Hypothalamus (tissue), 51 donors: ENCODE measurements at places on chromosomes 12 and 14.

DNA sequence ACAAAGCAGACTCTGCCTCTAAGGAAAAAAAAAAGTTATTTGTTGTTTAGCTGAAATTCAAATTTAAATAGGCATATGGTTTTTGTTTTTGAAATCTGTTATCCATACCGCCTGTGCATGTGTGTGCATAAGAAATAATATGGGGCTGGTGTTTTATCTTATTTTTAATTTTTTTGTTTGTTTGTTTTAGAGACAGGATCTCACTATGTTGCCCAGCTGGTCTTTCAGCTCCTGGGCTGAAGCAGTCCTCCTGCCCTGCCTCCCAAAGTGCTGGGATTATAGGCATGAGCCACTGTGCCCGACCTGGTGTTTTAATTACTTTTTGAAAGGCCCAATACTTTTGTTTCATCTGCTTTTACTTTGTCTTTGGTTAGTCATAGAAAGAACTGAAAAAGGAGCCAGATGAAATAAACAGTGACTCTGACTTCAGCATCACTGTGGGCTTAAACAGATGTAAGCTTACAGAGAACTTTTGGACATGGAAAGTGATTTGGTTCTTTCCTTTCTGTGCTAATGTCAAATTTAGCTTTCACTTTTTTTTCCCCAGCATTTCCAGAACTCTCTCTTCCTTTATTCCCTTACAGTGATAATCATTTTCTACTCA is 37.2 kb downstream of the SUPT16H start:
- no peak for DNase-seq

DNA sequence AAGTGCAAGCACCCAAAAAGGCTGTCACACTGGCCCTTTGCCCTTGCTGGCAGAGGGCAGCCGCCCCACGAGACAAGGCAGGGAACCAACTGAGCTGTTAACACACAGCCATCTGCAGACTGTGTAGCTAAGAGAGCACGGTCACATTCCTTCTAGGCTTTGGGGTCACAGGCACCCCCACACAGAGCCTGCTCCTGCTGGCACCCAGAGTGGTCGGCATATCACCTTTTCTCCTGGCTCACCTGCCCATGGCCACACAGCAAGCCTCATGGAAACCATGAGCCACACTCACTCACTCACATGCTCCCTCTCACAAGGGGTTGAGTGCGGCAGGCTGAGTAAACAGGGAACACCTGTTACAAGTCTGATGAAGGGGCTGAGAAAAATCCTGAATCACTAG is 214.5 kb downstream of the PCNX1 start:
- DNase-seq, result no peak

- no peak for DNase-seq
These were observed 27.1 kb downstream of the SLC11A2 start for GRCh38 chr12:50999093-50999492.

DNA sequence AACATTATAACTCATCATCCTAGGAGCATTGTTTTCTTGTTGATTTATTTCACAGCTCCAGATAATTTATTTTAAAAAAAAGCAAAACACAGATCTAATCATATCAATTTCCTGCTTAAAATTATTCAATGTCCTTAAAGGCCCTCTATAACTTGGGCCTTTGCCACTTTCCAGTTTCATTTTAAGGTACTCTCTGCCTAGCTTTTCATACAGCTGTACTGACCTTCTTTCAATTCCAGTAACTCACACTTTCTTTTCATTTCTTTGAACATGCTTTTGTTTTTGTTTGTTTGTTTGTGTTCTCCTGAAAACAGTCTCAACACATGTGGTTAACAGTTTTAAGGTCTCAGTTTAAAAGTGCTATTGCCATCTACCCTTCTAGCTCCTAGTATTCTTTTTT is 281.9 kb downstream of the ACSS3 start:
- DNase-seq, result no peak

DNA sequence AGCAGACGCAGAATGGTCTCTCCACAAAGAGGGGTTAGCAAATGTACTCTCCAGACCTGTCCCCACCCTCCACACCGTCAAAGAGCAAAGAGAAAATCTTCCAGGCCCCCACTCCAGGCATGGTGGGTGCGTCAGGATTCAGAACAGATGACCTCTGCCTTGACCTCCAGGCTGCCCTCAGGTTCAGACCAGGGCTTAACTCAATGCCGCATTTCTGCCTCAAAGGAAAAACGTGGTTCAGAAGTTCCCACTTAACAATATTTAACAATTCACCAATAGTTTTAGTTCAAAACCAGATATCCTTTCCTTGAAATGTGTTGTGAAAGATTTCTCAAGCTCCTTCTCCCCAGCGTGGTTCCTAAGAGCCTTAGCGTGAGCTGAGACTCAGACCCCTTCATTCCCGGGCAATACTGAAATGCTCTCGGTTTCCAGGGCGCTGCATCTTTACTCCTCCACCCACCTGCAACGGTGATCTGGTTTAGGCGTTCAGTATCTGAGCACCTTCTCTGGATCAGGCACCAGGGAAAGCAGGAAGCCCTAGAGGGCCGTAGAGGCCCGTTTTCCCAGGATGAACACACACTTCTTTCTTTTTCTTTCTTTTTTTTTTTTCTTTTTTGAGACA is 22.9 kb downstream of the HSP90AA1 start:
- DNase-seq, result no peak

- peak; percentile 22 for DNase-seq
These were observed 31.6 kb downstream of the SPTLC2 start for GRCh38 chr14:77584809-77585208.

DNA sequence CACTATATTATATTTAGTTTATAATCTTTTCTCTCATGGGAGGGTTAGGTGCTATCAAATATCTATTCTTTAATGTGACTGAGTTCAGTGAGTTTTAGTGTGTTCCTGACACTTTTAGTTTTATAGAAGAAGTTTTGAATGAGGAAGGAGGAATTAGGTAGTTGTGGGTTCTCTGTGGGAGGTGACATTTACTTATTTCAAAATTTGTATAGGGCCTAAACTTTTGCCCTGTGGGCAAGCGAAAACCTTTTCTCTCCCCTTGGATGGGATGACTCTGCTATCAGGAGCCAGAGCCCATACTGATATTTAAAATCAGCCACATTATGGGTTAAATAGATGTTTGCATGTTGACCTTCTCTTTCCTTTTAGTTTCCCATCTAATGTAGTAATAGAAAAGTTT is 43.6 kb downstream of the SPATS2 start:
- no peak for DNase-seq

DNA sequence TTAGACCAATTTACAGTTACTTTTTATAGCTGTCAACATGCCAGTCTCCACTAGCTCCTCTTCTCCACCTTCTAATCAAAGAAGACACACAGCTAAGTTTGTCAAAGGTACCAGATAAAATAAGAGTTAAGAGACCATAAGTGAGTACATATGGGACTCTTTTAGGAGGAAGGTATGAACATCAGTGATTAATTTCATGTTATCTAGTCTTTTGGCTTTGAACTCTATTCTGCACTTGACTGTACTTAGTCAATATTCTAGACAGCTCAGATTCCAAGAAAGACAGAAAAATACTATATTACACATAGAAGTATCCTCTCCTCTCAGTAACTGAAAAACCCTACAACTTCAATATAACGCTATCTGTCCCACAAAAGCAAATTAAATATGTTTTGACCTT is 28.1 kb downstream of the CAPRIN2 start:
- no peak for DNase-seq
